Stimulated activated CD4-positive, alpha-beta T cell treated with anti-CD3 and anti-CD28 coated beads, TNF-alpha, amount 100 ng/mL, for 48 hours (primary cell): ENCODE measurements at places on chromosomes 7 and 10.

DNA sequence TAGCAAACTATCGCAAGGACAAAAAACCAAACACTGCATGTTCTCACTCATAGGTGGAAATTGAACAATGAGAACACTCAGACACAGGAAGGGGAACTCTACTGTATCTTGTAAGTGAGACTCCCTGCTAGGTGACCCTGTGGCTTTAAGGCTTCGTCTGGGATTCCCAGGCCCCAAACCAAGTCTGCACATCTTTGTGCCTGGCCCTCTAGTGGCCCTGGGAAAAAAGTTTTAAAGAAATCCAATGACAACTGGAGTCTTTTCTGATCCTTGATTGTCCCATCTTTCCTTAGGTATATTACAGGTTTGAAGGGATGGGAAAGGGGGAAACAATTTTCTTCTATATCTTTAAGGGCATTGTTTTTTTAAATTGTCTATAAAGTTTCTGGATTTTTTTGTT, 10.6 kb upstream of the LIPM start:
- no peak for DNase-seq

- DNase-seq: no peak
Measured at GRCh38 chr10:27944005-27944404, 54.9 kb downstream of the ODAD2 start.

DNA sequence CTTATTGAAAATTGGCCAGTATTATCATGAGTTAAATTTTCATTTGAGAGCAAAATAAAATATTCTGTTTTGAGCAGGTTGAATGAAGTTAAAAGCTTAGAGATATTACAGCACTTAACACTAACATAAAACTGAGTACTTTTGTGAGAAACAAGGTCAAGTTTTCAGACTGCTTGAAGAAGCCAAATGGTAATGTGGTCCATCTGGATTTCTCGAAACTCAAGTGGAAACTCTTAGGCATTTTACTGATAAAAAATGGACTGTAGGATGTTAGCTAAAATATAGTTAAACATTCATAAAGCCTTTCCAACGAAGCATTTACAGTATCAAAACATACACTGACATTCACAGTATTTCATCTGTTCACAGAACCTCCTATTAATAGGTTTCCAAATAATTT, 528.1 kb upstream of the SEMA3D start:
- no peak for DNase-seq

DNA sequence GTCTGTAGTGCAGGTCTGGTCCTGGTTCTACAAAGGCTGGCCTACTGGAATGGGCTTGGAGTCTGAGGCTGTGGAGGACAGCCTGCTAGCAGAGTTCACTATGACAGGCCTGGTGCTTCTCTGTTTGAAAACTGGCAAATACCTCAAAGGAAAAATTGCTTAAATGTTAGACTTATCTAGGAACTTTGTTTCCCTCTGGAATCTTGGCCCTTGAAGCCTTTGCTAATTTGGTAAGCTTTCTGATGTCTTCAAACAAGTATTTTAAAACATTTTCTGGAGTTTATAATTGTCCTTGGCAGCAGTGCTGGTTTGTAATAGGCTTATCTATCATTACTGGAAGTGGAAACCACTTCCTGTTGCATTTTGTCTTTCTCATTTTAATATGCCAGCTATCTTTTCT, 139.7 kb downstream of the TMEM26 start:
- no peak for DNase-seq

GRCh38 chr7:129635300-129636029, 23.9 kb downstream of the NRF1 start:
- peak; percentile 48 for DNase-seq

DNA sequence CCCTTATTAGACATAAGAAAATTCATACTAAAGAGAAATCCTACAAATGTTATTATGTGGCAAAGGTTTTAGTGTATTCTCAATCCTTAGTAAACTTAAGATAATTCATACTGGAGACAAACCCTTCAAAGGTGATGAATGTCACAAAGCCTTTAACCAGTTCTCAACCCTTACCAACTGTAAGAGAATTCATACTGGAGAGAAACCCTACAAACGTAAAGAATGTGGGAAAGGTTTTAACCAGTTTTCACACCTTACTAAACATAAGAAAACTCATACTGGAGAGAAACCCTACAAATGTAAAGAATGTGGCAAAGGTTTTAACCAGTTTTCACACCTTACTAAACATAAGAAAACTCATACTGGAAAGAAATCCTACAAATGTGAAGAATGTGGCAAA, 93.2 kb downstream of the ZNF680 start:
- DNase-seq: no peak

- DNase-seq: no peak
Measured at GRCh38 chr7:51226063-51226755, 90.4 kb downstream of the COBL start.

DNA sequence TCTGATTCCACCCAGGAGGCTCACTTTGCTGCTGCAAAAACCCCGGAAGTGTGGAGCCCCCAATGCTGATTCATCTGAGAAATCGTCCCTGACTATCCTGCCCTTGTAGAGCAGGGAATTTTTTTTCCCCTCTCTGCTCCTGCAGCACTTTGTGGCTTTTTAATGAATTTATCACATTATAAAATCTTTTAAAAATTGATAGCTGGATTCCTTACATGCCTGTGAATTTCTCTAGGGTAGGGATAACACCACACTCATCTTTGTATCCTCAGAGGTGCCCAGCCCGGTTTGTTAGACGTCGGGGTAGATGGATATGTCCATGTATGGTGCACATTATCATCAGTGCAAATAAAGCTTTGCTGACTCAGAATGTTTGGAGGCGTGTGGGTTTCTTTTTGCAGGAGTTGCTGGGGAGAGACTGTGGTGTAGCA, 185.7 kb downstream of the STK31 start:
- DNase-seq: no peak

GRCh38 chr7:108454674-108455550, 1.3 kb downstream of the NRCAM start:
- no peak for DNase-seq

DNA sequence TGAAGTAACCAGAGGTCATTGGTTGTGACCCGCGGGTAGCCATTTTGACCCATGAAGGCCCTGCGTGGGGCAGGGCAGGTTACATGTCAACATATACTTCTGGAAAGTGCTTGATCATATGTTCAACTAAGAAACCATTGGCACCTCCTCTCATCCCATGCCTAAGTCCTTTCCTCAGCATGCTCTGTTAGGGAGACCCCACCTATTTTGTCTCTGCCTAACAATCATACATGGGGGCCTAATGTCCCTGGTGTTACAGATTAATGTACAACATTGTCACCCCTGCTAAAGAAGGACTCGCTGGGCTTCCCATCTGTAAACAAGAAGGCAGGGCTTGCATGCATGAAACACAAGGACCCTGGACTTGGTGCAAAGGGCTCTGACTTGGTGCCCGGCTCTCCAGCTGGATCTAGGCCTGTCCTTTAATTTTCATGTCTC, 133.7 kb upstream of the TNS3 start:
- no peak for DNase-seq

DNA sequence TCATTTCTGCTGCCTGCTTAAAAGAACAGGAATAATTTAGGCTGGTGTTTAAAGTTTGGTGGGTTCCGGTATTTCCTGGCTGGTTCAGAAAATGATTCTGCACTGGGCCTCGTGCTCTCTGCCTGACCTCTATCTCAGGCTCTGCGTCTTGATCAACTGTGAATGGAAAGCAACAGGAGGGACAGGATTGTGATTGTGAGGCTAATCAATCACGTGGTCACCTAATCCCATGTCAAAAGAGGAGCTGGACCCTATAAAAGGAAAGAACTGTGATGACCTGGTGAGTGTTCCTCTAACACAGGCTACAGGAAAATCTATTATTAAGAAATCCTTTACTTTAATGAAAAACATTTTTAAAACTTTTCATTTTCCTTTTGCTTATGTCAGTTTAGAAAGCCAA, at the start of gene DHX32:
Gene DHX32, minus strand, starts transcription at position 101 of the 400 bp plus-strand sequence. CDS start 468 bp downstream, outside the sequence.
- no peak for DNase-seq

DNA sequence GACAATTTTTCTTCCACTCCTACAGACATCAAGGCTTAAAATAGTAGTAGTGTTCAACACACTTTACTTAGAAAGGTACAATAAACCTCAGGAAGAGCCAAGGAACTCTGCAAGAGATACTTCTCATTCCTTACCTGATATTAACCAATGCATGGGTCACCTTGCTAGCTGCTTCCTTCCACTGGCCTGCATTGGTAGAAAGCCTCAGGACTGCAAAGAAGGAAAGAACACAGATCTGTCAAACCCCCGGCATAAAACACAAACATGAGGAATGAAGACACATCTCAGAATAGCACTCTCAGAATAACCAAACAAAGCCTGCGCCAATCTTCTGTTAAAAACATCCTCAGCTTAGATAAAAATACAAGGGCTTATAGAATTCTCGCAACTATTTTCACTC, 96.1 kb upstream of the KCNIP2 start:
- DNase-seq: no peak

GRCh38 chr7:66950311-66950710, 29.3 kb downstream of the TMEM248 start:
- no peak for DNase-seq

DNA sequence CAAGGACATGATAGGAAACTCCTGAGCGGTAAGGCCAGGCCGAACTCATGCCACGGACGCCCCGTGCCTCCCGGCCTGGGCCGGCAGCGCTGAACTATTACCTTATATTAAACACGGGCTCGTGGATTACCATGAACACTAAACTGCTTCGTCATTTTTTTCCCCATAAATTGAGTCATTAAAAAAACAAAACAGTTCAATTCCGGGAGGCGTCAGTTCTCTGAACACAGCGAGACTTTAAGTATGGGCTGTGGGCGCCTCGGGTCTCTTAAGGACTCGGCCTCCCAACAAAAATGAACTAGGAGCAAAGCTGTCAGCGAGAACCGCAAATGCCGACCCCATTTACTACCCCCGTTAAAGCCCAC, 519 bp downstream of the PITRM1 start:
- peak; percentile 19 for DNase-seq

GRCh38 chr10:42953684-42954674, 122.9 kb upstream of the RET start:
- no peak for DNase-seq

DNA sequence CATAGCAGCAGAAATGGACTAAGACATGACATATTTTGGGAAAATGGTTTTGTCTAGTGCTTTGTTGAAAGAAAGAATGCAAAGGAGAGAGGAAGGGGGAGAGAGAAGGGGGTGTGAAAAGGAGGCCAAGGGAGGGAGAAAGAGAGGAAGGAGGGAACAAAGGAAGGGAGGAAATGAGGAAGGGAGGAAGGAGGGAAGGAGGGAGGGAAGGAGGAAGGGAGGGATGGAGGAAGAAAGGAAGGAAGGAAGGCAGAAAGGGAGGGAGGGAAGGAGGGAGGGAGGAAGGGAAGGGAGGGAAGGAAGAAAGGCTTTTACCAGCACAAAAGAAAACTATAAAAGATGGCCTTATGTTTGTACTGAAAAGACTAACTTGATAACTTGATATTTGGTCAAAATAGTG, 65.1 kb upstream of the ST8SIA6 start:
- DNase-seq: no peak

DNA sequence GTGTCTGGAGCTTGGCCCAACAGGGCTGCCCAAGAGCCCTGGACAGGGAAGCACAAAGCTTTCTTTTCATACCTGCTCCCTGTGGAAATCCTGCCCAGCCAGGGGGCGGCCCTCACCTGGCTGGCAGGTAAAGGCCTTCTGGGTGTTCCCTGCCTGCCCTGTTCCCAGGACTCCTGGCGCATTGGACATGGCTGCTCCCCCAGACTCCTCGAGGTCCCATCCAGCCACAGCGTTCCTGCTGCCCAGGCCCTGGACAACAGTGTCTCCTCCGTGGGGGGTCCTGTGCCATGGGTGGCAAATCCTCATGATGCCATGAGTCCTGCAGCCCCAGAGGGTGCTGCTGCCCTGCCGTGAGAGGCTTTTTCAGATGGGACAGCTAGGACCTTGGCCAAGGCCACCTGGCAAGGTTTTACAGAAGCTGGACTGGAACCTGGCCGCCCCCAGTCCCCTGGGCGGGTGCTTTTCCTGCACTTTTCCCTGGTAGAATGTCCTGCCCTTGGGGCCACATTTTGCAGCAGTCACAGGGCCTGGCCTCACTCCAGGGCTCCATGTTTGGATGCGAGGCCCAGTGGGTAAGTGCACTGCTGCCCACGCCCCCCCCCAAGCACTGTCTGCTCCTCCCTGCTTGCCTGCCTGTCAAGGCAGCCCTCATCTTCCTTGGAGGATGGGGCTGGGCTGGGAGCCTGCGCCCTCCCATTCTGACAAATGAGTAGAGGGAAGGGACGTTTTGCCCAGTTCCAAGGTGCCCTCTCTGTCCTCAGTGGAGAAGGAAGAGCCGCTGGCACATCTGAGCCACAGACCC, 60.7 kb downstream of the LHPP start:
- no peak for DNase-seq

DNA sequence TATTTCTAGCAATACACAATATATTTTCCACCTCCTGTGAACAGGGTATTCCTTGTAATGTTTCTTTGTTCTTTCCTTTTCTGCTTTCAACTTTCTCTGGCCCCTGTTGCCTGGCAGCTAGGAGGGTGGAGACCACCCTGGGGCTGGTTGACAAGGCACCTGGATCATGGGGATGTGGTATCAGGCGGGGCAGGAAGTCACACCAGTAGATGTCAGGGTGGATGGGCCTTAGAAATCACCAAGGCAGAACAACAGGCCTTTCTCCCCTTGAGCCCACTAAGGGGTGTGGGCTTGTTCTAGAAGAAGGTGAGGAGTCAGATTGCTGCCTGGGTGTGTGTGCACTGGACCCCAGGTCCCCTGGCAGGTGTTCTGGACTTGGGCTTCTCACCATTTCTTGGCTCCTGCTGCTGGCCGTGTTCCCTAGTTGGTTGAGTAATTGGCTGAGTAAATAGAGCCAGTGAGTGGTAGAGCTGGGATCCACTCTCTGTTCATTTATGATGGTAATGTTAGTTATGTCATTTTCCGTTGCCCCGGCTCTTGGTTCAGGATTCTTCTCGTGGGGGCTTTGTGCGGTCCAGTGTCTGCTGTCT, 24.9 kb downstream of the ZNF783 start:
- no peak for DNase-seq

GRCh38 chr7:25979605-25980004, 172.4 kb upstream of the NFE2L3 start:
- no peak for DNase-seq

DNA sequence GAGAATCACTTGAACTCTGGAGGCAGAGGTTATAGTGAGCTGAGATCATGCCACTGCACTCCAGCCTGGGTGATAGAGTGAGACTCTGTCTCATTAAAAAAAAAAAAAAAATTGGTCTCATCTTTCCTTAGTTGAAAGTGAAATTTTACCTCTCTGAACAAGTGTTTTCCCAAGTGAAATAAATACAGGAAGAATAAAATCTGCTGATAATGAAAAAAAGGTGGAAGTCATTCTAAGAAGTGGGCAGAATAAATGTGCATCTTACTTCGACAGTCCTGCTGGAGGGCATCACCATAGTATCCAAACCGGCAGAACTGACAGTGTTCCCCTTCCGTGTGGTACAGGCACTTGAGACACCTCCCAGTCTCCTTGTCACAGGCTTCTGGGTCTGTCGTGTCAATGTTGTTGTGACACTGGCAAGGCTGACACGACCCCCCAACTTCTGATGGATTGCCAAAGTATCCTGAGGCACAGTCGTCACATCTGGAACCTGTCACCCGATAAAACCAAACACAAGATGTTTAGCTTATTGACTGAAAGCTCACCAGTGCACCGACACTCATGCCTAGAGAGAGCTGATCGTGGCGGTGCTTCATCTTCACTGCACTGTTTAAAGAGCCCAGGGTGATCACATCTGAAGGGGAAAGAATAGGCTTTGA, 49.6 kb downstream of the LAMB1 start:
- DNase-seq: no peak
